ENCODE measurements at places on chromosomes 1 and 21. TPM values are rescaled to one million over a fixed set of nuclear protein-coding genes. Genes with fewer than 3 reads are reported as not detected.

PLEKHN1 gene
- 3.0 TPM for total RNA-seq

CLDN17 gene
- not detected for total RNA-seq

SAMD13 gene
- total RNA-seq, result 2.3 TPM

SAMD11 gene
- total RNA-seq, result 2.3 TPM

SLC44A5 gene
- 1.6 TPM for total RNA-seq

TRABD2B gene
- total RNA-seq, result 10.8 TPM
